ENCODE measurements at places on chromosomes 2 and 18. TPM values are rescaled to one million over a fixed set of nuclear protein-coding genes. Genes with fewer than 3 reads are reported as not detected.

- DNase-seq, result no peak
Observed at GRCh38 chr18:2123077-2123476, 448.2 kb downstream of the METTL4 start.

DNA sequence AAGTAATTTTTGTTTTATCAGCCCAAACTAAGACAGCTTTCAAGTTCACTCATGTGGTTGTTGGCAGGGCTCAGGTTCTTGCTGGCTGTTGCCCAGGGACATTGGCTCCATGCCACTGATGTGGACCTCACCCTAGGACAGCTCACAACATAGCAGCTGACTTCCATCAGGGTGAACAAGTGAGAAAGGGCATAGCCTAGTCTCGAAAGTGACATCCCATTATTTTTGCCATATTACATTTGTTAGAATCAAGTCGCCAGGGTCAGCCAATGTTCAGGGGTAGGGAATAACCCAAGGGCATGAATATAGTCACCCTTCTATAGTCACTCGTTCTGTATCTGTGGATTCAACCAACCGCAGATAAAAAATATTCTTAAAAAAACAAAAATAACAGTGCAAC lies 10.7 kb upstream of the CWC22 start:
- no peak for DNase-seq

DNA sequence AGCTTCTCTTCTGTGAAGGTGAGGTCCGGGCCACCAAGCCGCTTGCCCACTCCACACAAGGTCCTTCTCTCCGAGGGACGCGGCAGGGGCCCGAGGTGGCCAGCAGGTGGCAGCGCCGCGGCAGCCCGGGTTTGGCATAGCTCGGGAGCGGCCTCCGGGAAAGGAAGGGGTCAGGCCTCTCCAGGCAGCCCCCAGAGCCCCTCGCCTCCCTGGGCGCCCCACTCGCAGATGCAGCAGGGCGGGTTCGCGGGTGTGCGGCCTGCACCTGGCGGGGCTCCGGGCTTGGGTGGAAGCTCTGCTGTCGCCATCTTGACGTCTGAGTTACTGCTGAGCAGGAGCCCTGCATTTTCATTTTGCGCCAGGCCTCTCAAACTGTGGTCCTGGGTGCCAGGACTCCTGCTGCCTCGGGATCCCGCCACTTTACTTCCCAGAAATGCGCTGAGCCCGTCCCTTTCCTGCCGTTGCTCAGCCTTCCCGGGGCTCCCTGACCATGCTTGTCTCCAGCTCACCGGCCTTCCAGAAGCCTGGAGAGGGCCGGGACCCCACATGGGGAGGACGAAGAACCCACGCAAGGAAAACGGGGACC lies 18.6 kb upstream of the NCL start:
- DNase-seq, result peak; percentile 74

DNA sequence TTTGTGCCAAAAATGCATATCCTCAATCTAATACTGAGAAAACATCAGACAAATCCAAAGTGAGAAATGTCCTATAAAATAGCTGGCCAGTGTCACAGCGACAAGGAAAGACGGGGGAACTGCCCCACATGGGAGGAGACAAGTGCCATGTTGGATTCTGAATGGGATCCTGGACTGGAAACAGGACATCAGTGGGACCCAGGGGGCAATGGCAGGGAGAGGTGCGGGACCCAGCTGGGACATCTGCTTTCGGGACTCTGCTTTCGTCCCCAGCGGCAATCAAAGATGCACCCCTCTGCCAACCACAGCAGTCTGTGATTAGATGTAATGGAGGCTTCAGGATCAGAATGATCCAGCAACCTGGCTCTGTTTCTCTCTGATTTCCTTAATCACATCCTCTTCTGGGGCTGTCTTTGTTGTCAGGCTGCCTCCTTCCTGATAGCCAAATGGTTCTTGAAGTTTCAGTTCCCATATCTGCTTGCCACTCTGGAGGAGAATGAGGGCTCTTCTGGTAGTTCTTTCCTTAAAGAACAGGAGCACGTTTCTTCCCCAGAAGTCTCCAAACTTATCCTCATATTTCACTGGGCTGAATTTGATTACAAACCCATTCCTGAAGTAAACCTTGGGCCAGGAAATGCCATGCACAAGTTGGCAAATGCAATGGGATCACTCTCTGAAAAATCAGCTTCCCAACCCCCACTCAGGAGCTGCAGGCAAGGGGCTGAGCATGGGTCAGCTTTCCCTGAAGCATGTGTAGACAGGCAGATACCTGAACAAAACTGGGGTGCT lies 13.6 kb upstream of the PROC start:
- no peak for DNase-seq

- no peak for DNase-seq
Observed at GRCh38 chr18:64002581-64002980, 32.7 kb downstream of the SERPINB8 start.

GRCh38 chr2:12618576-12618975 lies 98.2 kb upstream of the TRIB2 start:
- DNase-seq, result no peak

- no peak for DNase-seq
Observed at GRCh38 chr2:29517413-29517812, 402.2 kb downstream of the CLIP4 start.

DNA sequence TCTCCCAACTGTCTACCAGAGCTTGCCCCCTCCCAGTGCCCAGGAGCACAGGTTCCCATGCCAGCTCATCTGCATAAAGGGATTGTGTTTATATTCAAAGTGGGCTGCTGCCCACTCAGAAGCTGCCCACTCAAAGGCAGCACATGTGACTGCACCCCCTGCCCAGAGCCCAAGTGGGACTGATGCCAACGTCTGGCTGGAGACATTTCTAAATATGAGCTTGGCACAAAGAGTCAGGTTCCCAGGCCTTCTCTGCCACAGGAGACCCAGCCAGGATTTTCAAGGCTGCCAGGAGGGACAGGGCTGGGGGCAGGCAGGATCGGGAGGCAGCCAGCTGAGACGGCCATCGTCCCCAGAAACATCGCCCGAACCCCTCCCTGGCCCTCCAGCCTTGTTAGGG lies 67.1 kb downstream of the ZBTB7C start:
- DNase-seq, result no peak

DNA sequence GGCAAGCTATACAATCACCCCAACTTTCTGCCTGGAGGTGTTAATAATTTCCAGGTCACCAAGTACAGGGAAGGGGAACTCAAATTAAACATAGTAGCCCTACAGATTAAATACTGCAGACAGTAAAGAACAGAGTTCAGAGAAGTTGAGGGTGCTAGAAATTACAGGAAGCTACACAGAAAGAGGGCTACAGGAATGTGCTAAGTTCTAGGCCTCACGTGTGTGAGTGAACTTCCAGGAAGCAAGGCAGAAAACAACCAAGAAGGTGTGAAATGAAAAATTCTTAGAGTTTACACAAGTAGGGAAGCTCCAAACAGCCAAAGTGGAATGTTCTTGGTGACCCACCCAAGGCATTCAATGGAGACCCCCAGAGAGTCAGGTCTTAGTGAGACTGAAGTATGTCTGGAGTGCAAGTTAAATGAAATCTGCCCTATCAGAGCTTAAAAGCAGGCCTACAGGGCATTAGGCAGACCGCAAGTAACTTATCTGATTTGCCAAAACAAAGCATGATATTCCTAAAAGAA lies 58.1 kb upstream of the RNU4ATAC start:
- DNase-seq, result no peak

Gene MFSD2B
- 2.4 TPM for polyA plus RNA-seq

All from left kidney (tissue), 8 donors.